Pons (tissue), 1 donor: ENCODE measurements at places on chromosomes 5 and 9.

- no peak for DNase-seq
Measured at GRCh38 chr9:35996358-35996970, 38.5 kb upstream of the OR2S2 start.

- no peak for DNase-seq
Measured at GRCh38 chr5:102418531-102418930, 80.3 kb downstream of the SLCO6A1 start.

GRCh38 chr5:79021753-79022152 lies 36.6 kb upstream of the ARSB start:
- no peak for DNase-seq

DNA sequence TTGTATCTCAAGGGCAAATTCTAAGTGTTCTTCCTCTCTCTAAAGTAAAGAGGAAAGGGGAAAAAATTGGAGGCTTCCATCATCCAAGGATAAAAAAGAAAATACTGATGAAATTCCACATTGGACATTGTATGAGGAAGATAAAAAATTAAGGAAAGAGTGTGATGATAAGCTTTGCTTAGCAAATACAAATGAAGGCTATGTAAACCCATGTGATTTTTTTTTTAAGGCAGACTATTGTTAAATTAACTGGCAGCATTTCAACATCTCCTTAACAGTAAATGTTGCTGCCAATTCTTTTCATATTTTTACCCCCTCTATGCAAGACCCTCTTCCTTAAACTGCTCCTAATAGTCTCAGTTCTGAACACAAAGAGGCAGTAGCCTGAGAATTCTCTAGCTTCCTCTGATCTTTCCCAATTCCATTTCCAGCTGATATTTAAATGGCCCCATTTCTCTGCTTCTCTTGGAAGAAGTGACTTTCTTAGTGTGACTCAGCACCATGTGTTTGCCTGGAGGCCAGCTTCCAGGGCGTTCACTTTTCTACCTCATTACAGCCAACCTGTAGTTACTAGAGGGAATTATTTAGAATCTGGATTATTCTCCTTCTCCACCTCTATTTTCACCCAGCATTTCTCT lies 159.7 kb downstream of the TLE1 start:
- DNase-seq, result no peak

DNA sequence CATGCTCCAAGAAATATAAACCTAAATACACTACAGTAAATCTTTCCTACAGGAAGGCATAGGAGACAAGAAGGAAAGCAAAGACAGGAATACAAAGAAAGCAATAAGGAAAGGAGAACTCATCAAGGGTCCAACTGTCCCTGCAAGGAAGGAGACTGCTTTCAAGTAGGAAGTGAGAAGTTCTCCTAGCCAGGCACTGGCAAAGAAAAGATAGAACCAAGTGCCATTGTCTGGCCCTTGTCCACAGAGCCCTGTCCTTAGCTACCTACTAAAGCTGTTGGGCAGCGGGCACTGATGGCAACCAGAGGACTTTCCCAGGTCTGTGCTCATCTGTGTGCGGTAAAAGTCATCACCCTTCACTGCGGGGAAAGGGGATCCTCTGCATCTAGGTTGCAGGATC lies 108.2 kb downstream of the KLHL3 start:
- peak; percentile 33 for DNase-seq

DNA sequence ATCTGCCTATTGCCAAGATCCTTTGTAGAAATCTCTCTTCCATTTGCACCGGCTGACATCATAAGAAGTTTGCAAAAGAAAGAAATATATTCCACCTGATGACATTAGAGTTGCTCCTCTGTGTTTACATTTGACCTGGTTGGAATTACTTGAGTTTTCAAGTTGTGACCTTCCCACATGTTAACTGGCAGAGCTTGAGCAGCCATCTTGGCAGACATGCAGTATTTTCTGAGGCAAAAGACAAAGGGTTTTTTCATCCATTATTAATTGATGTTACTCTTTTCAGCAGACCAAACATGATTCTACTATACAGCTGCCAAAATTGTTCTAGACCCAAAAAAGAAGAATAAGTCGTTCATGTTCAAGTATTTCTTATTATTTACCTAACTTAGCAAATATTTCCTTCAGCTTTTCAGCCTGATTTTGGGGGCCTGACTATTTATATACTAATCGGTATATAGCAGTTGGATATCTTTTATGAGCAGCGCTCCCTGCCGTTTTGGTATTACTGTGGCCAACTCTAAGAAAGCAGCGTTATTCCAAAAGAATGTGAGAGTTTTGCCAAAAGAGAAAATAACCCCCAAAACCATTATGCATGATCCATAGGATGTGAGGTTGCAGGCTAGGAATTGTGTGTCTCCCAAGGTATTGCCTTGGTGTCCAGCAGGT lies 212.9 kb downstream of the PBX3 start:
- peak; percentile 94 for DNase-seq
